ENCODE measurements at places on chromosomes 3 and 15.

DNA sequence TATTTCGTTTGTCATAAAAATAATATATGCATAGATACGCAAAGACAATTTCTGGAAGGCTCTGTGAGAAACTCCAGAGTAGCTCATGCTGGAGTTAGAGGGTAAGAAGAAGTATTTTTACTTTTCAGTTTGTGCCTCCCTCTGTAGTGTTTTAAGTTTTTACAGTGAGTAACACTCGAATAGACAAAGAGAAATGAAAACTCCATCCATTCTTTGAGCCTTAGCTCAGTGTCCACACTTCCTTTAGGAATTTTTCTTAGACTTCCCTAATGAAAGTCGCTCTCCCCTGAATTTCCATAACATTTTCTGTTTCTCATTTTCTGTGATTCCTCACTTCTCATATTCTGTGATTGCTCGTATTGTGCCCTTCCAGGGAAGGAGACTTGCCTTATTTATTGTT, 2.1 kb downstream of the BLOC1S6 start:
- no peak for DNase-seq

- DNase-seq = no peak
These were observed 857.3 kb downstream of the TUSC7 start for GRCh38 chr3:117566926-117567325.

DNA sequence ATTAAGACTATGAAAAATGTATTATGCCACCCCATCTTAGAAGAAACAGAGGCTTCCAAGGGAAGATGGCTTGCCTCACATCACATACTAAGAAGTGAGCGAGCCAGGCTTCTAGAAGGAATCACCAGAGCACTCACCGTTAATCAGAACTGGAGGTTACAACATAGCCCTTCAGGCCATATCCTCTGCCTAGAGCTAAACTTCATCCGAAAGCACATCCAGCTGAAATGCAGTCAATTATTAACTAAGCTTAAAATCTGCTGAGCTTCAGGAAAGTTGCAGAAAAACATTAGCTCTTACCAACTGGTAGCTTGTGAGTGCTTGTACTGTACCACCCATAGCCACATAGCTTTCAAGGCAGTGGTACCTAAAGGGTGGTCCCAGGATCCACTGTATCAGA, 483.2 kb downstream of the TBL1XR1 start:
- no peak for DNase-seq

GRCh38 chr15:41559239-41559782, 299 bp downstream of the TYRO3 start:
- no peak for DNase-seq

- DNase-seq = no peak
These were observed 10.9 kb upstream of the GATA2 start for GRCh38 chr3:128503751-128504532.

- DNase-seq = peak; percentile 3
These were observed 162.4 kb downstream of the NSUN3 start for GRCh38 chr3:94225148-94225865.

DNA sequence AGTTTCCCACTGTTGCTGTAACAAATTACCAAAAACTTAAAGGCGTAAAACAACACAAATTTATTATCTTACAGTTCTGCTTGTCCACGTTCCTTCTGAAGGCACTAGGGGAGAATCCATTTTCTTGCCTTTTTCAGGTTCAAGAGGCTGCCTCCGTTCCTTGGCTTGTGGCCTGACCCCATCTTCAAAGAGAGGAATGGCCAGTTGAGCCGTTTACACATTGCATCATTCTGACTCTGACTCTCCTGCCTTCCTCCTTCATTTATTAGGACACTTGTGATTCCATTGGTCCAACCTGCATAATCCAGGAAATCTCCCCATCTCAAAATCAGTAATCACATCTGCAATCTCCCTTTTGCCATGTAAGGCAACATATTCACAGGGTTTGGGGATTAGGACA, 122.7 kb upstream of the BHLHE40 start:
- no peak for DNase-seq

DNA sequence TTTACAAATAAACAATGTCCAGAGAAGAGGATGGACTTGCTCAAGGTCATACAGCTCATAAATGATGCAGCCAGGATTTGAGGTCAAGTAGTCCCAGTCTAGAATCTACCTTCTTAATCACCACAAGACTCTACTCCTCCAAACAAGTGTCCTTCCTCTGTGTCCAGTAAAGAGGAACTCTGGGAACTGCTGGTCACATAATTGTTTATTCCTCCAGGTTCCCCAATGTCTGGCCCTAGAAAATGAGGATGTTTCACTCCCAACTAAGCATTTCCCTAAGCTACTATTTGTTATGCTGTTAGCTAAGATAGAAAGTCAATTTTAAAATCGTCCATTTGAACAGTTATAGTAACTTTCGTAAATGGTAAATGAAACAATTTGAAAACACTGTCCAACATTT, 192.4 kb downstream of the FHIT start:
- no peak for DNase-seq

- DNase-seq = no peak
These were observed 56.5 kb downstream of the NEK11 start for GRCh38 chr3:131082871-131083863.

DNA sequence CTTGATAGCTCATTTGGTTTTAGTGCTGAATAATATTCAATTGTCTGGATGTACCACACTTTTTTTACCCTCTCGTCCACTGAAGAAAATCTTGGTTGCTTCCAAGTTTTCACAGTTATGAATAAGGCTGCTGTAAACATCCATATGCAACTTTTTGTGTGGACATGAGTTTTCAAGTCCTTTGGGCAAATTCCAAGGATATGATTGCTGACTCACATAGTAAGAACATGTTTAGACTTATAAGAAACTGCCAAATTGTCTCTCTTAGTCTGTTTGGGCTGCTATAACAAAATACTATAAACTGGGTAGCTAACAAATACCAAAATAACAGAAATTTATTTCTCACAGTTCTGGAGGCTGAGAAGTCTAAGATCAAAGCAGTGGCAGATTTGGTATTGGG, 59.5 kb upstream of the TNFSF10 start:
- DNase-seq = no peak

GRCh38 chr3:15427182-15427880, at the start of the genes EAF1 and METTL6:
EAF1 (plus strand) TSS chr3:15427598; CDS start chr3:15427780, 182 bp downstream.
METTL6 (minus strand) TSS chr3:15427544; CDS start chr3:15426511, 1,033 bp downstream.
- DNase-seq = peak; percentile 85

DNA sequence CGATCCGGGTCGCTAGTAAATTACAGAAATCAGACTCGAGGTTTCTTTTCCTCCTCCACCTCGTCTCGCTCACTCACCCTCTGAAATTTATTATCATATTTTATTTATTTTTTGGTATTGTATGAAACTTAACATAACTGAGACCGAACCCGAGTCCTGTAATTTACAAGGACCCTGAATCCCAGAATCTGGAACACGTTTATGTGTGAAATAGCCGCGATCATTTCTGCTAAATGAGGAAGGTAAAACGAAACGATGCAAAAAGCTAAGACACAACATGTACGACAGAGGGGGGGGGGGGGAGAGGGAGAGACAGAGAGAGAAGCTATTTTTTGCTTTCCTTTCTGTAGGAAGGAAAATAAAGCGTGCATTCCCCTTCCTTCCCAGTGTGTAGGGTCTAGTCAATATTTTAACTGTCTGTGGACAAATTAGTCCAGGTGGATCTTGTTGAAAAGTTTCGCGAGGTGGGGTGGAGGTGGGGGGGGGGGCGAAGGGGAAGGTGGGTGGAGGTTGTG, 1.6 kb downstream of the BBX start:
- DNase-seq = no peak

GRCh38 chr3:47288966-47289910, 6.5 kb downstream of the KLHL18 start:
- DNase-seq = no peak

DNA sequence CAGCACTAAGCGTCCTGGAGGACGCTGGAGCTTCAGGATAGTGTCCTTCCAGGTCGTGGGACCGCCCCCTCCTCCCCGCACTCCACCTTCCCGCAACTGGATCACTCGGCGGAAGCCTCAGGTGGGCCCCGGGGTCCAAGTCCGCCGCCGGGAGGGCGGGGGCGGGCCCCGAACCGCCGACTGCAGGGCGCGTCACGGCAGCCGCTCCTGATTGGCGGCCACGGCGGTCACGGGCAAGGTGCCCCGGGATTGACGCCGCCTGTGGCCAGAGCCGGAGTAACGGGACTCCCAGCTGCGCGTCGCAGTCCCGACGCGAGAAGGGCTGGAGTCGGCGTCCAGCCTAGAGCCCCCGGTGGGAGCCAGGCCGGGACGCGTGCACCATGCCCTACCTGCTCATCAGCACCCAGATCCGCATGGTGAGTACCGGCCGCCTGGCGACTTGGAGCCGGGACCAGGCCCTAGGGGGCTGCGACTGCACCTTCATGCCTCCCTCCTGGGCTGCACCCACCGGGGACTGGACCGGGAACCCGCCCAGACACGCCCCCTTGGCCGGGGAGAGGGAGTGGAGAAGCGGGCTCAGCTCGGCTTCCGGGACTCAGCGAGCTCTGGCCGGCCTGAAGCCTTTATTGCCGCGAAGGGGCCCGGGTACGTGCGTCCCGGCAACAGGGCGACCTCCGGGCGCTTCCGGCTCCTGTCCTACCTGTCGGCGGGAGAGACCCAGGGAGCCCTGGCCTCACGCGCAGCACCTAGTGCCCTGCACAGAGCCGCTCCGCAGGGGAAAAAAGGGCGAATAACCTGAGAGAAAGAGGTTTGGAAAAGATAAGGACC, at the start of gene GCHFR:
Gene GCHFR, plus strand, starts transcription at position 268 of the 828 bp plus-strand sequence. Its CDS starts 113 bp downstream, at position 381.
- DNase-seq = peak; percentile 69

DNA sequence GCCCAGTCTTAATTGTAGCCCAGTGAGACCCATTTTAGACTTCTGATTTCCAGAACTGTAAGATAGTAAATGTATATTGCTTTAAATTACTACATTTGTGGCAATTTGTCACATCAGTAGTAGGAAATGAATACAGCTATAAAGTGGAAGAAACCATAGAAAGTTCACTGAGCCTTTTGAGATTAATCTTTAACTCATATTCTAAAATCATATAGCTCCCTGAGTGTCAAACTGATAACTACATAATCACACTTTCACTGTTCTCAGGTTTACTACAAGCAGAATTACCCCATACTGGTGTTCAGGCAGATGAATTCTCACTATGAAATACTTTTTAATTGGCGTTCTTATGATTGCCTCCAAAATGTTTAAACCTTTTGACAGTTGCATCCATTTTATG, 42.8 kb downstream of the CNTN4 start:
- no peak for DNase-seq

DNA sequence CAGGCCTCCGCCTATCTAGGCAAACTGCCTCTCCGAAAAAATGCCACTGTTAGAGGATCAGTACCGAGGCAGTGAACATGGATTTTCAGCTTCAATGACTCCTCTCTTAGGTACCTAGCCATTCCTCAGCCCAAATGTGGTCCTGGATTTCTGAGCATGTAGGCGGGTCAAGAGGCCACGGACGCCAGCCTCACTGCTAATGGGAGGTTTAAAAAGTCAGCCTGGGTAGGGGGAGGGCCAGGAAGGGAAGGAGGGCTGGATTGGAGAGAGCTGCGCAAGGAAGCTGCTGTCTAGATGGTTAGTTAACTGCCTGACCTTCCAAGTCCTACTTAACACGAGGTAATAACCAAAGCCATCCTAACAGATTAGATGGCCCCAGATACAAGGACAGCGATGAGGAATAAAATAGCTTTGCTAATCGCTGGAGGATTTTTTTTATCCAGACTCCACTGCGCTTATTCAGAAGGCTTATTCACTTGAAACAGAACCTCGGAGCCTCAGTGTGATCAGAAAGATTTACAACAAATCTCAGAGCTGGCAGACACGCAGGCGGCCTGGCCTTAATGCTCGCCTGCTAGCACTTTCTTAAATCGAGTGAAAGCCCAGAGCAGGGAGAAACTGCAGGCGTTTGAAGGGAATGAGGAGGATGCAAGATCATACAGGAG, 34.3 kb downstream of the TLE3 start:
- no peak for DNase-seq

GRCh38 chr3:41434781-41435180, 235.5 kb downstream of the CTNNB1 start:
- no peak for DNase-seq

GRCh38 chr3:72411126-72411525, 437.1 kb downstream of the SHQ1 start:
- DNase-seq = no peak

- DNase-seq = no peak
These were observed 147.2 kb upstream of the SLC2A2 start for GRCh38 chr3:171173736-171174135.

DNA sequence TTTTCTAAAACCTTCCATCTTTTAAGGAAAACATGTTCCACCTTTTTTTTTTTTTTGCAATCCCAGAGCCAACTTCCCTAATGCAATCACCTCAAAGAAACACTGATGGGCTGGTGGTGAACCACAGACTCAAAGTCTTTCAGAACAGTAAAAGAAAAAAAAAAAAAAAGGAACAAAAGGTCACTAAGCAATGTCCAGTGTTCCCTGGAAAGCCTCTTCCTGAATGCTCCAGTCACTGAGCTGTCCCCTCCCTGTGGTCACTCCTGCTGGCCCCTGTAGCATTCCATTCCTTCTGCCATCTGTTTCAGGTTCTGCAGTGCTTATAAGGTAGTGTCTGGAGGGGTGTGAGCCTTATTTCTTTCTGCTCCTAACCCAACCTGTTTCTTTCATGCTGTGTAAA, 53.3 kb downstream of the AAGAB start:
- DNase-seq = no peak

DNA sequence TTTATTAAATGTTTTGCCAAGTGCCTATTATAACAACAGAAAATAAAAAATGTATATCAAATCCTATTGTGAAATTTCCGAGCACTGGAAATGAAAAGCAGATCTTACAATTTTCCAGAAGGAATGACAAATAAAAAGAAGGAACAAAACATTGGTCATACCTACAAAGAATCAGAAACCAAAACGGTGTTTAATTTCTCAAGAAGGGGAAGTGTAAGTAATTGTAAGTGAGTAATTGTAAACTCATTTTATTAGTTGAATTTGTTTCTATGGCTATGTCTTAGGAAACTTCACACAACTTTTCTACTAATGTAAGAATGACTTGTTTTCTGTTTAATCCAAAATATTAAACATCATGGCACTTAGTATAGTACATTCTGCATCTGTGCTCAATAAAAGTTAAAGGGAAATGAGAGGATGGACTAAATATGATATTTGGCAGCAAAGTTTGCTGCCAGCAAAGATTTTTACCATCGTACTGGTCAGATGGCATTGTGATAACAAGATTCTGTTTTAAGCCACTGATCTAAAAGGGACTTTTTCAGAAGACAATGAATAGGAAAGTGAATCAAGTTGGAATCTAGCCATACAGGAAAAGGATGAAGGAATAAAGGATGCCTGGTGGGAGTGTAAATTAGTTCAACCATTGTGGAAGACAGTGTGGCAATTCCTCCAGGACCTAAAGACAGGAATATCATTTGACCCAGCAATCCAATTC, 232.4 kb downstream of the NFKBIZ start:
- DNase-seq = no peak

Data from stimulated activated CD4-positive, alpha-beta T cell treated with anti-CD3 and anti-CD28 coated beads, Interleukin-12 subunit alpha, Interleukin-12 subunit beta, amount 100 ng/mL, for 48 hours (primary cell).